ENCODE measurements at places on chromosomes 12 and 14. TPM values are rescaled to one million over a fixed set of nuclear protein-coding genes. Genes with fewer than 3 reads are reported as not detected.

LHX5 gene
- total RNA-seq = not detected

GRCh38 chr14:90140298-90140955, 78.6 kb downstream of the KCNK13 start:
- no peak overlapping the region for H3K27ac ChIP-seq
- no peak overlapping the region for H3K4me3 ChIP-seq
- H3K27me3 ChIP-seq = no peaks in the 10 kb centered on the region
- no peaks in the 10 kb centered on the region for H3K4me1 ChIP-seq

DNA sequence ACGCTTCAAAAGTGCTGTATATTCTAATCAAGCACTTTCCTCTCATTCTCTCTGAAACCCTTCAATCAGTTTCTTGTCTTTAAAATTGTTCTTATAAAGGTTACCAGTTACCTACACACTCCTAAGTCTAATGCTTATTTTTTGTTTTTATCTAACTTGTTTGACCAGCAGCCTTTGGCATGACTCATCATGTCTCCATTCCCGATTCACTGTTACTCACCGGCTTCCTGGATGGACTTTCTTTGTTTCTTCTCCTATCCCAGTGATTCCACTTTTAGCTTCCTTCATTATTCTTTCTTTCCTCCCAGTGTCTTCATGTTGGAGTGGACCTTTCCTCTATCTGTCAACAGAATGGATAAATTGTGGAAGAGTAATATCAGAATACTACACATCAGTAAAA, 368.6 kb upstream of the CCDC196 start:
- DNase-seq = no peak
- no peaks in the 10 kb centered on the region for H3K36me3 ChIP-seq
- no peak overlapping the region for H3K4me3 ChIP-seq
- no peaks in the 10 kb centered on the region for H3K27me3 ChIP-seq
- H3K27ac ChIP-seq = no peak overlapping the region

- no peak overlapping the region for H3K27ac ChIP-seq
- H3K36me3 ChIP-seq = no peaks in the 10 kb centered on the region
- no peaks in the 10 kb centered on the region for H3K4me1 ChIP-seq
These were observed 22.4 kb downstream of the DIO3 start for GRCh38 chr14:101583715-101584054.

GRCh38 chr12:30423330-30423729, 272.3 kb downstream of the IPO8 start:
- no peaks in the 10 kb centered on the region for H3K4me1 ChIP-seq
- no peak overlapping the region for H3K4me3 ChIP-seq
- H3K36me3 ChIP-seq = no peaks in the 10 kb centered on the region
- no peak overlapping the region for H3K27ac ChIP-seq
- no peaks in the 10 kb centered on the region for H3K27me3 ChIP-seq

All from heart left ventricle (tissue), 16 donors.